LNCaP clone FGC (cell line): ENCODE measurements at places on chromosomes 13 and 19.

GRCh38 chr19:37725181-37725580 is 5.6 kb upstream of the ZNF607 start:
- DNase-seq: no peak

DNA sequence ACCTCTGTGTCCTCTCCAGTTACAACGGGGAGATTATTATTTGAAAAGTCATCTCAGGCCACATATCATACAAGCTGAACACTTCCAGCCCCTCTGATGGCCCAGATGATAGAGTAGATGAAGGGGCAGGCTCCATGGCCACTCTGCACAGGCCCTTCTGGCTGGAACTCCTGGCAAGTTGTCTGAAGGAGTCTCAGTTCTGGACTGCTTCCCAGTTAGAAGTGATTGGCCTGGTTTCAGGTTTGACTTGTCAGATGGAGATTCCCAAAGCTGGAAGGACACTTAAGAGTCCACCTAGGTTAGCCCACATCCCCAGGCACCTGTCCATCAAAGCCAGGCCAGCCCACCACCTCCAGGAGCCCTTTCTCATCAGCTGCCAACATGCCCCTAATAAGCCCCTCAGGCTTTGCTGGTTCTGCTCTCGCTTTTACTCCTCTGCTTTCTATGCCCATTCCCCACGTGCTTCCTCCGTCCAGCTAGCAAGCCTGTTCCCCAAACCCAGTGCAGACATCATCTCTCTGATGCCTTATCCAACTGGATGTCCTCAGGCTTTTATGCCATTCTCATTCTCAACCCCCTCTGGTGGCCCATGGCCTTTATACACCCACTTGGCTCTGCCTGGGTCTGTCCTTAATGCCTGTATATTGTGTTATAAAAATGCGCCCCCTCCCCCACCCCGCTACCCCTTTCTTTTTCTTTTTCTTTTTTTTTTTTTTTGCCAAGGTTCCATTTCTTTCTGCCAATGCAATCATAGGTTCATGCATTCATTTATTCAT is 56.5 kb downstream of the HSPH1 start:
- peak; percentile 31 for DNase-seq

DNA sequence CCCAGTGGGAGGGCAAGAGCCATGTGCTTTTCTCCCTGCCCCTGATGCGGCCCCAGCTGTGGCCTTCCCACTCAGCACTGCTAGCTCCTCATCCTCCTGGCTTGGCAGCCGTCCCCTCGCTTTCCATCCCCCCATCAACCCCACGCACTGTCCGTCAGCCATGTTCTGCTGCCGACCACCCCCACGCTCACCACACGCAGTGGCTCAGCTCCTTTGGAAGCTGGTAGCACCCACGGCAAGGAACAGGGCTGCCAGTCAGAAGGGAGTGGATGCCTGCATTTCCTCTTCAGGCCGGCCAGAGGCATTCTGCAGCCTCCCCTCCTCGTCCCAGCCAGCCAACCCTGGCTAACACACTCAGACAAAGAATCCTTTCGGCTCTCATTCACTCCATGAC is 6.3 kb downstream of the CALM3 start:
- DNase-seq: no peak

- no peak for DNase-seq
Observed at GRCh38 chr13:79267560-79267959, 138.5 kb downstream of the RBM26 start.

GRCh38 chr13:33244907-33245287 is 40.7 kb downstream of the STARD13 start:
- no peak for DNase-seq

- DNase-seq: no peak
Observed at GRCh38 chr13:113604186-113604585, 19.6 kb downstream of the TFDP1 start.

- no peak for DNase-seq
Observed at GRCh38 chr19:42928896-42929295, 8.1 kb downstream of the PSG7 start.

DNA sequence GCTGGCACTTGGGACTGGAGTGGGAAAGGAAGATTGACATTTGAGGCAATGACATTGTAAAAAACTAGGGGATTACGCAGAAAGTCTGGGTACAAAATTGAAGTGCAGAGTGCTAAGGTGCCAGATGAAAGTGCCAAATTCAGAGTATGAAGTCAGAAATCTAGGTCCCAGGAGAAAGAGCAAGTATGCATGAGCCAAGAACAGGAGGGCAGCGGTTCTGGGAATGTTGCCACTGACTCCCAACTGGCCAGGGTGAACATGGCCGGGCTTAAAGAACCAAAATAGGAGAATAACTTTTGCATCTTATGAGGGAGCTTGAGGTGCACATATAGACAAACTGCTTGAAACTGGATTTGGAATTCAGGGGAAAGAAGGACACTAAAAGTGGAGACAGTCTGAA is 495.8 kb upstream of the KLF12 start:
- no peak for DNase-seq

DNA sequence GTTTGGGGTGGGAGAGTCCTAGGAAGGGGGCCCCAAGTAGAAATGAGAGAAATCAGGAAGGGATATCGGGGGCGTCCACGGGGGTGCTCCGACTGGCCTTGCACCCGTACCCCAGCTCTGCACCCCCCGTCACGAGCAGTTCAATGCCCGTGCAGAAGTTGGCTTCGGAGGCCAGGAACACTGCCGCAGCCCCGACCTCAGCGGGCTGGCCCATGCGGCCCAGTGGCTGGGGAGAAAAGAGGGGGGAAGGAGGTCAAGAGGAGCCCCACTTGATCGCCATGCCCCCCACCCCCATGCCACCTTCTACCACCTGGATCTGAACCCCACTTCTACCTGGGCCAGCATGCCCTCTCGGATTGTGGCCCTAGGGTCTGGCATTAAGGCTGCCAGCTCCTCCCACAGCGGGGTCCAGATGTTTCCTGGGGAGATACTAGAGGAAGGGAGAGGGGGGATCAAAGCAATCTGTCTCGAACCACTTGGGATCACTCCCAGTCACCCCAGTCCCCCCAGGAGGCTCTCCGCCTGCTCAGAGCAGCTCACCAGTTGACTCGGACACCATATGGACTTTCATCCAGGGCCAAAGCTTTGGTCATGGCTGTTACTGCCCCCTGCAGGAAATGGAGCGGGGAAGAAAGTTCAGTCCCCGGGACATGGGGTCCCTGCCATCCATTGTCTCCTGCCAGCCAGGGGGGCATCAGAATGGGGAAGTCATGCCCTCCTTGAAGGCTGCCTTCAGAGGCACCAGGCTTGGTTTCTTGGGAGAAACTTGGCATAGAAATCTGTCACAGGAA is 2.5 kb upstream of the BCAT2 start:
- no peak for DNase-seq

DNA sequence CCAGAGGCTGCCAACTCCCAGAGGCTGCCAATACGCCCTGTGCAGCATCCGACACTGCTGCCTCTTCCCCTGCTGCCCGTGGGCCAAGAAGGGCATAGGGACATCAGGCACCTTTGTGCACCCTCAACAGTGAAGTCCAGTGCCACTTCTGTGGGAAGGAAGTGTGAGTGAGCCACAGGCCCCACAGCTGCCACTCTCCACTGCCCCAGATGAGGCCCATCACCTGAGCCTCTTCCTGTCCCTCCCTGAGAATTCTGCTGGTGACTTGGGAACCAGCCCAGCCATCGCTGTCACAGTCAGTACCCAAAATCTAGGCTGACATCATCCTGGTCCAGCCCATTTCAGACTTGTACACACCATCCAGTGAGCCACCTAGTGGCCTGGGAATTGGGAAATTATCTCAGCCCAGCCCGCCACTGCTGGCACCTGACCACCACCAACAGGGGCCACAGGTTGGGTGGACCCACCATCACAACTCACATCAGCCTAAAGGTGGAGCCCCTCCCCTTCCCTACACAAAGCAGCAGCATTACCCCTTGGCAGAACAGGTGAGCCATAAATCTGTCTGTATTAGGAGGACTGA is 733.9 kb upstream of the KLHL1 start:
- no peak for DNase-seq

GRCh38 chr13:73250061-73250460 is 191.3 kb downstream of the KLF5 start:
- DNase-seq: no peak

DNA sequence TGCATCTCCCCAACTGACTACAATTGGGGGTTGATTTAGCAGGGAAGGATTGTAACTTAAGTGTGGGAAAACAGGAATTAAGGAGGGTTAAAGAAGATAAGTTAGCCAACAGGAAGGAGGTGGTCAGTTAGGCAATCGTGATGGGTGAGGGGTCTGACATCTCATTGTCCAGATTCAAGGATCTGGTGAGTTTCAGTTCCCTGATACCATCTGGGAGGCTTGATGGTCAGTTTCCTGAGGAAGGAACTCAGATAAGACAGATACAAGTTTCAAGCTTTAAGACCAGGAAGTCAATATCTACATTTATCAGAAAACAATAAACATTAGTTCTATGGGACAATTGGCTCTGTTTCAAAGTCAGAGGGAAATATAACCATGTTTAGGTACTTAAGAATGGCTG is 601.8 kb downstream of the SLITRK6 start:
- DNase-seq: no peak

GRCh38 chr13:113577881-113578435 is 6.6 kb upstream of the TFDP1 start:
- DNase-seq: no peak

- no peak for DNase-seq
Observed at GRCh38 chr13:103656311-103656710, 590.1 kb upstream of the SLC10A2 start.

DNA sequence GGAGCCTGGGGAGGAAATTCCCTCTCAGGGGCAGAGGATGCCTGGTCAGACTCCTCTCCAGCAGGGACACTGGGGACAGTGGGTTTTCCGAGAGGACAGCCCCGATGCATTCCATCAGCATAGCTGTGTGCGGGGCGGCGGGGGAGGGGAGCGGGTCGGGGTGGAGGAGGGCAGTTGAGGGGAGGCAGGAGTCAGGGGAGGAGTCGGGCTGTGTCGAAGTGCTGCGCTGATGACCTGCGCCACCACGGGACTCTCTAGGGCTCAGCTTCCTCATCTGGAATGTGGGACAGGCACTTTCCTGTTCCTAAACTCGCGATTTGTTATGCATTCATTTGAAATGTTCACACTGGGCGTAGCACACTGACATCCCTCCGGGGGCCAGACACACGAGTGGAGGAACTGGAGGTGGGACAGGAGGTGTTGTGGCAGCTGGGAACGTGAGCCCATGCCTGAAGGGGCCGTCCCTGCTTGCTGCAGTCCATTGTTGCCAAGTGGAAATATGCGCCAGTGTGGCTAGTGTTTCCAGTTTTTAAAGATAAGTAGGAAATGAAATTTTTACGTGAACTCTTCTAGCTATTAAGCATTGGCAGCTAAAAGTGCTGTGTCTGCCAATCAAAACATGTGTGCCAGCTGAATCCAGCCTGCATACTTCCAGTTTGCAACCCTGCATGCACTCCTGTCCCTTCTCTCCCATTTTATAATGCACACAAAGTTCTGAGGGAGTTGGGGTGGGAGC is 43.3 kb downstream of the FLT1 start:
- DNase-seq: peak; percentile 75

GRCh38 chr13:42728507-42729180 is 52.7 kb upstream of the FAM216B start:
- DNase-seq: no peak

GRCh38 chr19:28943651-28944050 is 269.3 kb downstream of the UQCRFS1 start:
- DNase-seq: no peak

- no peak for DNase-seq
Observed at GRCh38 chr13:79727086-79727485, 246.1 kb downstream of the NDFIP2 start.

- no peak for DNase-seq
Observed at GRCh38 chr19:30310602-30311263, 61.5 kb upstream of the ZNF536 start.

DNA sequence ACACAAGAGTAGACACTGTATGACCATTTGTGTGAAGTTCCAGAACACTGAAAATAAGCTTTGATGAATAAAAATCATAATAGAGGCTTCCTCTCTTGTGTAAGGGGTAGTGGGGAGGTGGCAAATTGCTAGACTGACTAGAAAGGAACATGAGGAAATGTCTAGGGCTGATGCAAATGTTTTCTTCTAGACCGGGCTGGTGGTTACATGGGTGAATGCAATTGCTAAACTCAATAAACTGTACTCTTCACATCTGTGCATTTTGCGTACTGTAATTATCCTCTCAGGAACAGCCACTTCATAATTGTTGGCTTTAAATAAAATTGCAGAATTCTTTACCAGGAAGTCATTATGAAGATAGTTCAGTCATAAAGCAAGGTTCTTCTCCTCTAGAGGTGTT is 5.2 kb upstream of the KBTBD7 start:
- DNase-seq: no peak

GRCh38 chr19:49599378-49600295 is 8.7 kb downstream of the PRR12 start:
- no peak for DNase-seq

- no peak for DNase-seq
Observed at GRCh38 chr13:51769455-51770127, 34.4 kb downstream of the DHRS12 start.

DNA sequence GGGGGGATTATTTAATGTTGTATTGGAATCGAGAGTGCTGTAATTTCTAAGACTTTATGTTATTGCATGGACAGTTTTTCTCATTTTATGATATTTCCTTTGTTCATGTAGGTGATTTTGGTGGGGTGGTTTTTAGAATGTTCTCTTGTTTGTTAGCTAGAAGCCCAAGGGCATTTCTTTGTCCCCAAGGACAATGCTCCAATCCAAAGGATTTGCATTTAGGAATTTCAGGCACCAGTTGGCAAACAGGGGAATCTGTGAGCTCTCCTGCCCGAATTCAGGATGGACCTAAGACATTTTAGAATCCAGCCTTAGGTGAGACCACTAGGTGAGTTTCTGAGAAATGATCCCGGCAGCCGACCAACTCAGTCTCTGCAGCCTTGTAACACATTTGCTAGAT is 324.9 kb downstream of the KCNRG start:
- DNase-seq: no peak
